Effector CD4-positive, alpha-beta T cell (primary cell): ENCODE measurements at places on chromosomes 16 and 17.

- no peak for DNase-seq
Observed at GRCh38 chr17:73663614-73664013, 19.4 kb upstream of the SDK2 start.

GRCh38 chr17:74491626-74492025 is 25.2 kb downstream of the CD300A start:
- DNase-seq, result no peak

GRCh38 chr17:46796524-46796923 is 22.0 kb downstream of the WNT3 start:
- no peak for DNase-seq

- peak; percentile 16 for DNase-seq
Observed at GRCh38 chr17:491086-492021, 138.7 kb upstream of the RPH3AL start.

- no peak for DNase-seq
Observed at GRCh38 chr17:29705386-29705785, 82.7 kb upstream of the CORO6 start.

DNA sequence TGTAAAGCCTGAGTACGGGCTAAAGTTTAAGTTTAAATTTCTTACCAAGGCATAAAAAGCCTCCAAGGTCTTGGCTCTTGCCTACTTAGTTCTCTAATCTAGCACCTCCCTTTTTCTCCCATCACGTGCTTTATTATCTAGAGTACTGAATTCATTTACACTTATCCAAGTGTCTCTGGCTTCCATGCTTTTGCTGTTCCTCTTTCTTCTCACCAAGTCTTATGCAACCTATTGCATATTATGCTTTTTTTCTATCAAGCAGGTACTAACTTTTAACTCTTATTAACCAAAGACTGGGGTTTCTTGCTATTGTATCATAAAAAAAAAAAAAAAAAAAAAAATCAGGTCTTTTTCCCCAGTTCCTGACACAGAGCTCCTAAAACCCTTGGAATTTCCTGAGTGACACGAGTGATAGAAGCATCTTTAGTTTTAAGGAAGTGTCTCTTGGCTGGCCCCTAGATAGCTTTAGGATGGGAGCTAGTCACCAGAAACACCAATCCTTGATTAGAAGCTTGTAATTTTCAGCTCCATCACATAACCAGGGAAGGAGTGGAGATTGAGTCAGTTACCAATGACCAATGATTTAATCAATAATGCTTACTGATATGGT is 44.9 kb downstream of the SSH2 start:
- no peak for DNase-seq
